ENCODE measurements at places on chromosomes 12 and 14.

DNA sequence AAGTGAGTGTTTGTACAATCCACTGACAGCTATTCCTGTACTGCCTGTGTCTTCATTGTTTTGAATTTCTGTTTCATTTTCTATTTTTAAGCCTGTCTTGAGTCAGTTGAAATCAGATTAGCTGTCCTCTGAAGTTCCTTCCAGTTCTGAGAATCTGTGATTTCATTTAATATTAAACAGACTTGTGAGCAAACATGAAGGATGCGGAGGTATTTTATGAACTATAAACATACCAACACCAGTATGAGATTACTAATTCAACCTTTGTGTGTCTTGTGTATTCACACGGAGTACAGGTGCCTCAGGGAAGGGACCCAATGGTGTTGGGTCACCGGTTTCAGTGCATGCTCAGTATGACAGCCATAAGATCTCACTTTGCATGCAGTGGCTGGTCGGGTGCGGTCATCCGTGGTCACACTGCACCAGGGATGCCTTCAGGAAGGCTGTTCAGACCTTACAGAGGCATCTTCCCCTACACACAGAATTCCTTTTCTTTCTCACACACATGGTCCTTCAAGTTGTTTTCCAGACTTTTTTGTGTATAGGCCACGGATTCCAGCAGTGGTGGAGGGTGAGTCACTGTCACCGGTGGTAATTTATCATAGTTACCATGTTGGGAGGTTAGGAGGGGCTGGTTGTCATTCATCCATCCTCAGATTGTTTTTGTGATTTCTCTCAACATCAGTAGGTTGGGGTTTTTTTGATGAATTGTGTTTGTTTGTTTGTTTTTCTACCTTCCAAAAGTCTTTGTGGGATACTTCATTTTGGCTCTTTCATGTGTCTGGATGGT is 103.0 kb upstream of the SFSWAP start:
- DNase-seq = no peak

GRCh38 chr12:81181691-81182090 is 103.8 kb downstream of the ACSS3 start:
- DNase-seq = no peak

DNA sequence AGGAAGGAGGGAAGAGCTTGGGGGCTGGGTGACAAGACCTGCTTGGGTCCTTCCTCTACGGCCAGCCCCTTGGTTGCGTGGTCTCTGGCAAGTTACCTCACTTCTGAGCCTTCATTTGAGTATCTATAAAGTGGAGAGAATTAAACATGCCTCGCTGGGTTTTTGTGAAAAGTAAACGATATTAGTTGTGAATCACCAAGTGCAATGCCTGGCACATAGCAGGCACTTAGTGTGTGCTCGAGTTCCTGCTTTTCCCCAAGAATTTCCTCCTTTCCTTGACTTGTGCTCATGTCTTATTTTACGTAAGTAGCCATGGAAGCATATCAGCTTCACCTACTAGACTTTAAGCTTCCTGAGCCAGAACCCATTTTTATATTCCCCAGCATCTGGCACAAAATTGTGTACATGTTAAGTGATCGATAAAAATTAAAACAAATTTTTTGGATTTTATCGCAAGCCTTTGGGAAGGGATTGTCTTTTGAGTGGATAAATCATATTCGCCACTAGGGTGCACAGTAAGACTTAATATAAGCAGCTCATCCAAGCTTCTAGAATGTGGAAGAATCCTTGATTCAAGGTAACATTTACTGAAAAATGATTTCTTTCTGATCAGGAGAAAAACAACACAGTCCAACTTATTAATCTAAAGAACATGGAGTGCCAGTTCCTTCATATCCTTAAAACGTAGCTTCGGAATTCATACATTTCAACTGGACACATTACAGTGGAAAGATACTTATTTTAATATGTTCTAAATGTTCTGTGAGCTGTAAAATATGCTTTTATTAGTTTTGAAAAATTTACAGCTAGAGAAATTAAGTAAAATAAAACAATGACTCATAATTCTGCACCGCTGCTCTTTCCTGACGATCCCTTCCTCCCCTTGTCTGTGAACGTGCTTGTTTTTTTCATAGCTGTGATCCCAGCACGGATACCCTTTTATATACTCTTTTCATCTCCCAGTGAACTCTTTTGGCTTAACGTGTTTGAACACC is 62.0 kb downstream of the SLC25A47 start:
- DNase-seq = no peak

DNA sequence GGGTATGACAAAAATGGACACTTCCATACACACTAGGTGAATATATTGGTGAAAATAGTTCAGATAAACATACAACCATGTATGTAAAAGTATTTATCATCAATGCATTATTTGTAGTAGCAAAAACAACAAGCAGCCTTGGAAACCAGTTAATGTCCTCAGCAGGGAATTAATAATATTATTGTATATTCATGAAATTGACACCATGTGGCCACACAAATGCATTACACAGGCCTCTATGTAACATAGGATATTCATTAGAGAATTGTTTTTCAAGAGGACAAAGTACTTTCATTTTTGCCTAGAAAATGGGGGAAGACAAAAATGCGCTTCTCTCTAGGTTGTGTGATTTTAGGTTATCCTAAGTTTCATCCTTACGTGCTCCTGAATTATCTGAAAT is 24.3 kb downstream of the SPRING1 start:
- no peak for DNase-seq

DNA sequence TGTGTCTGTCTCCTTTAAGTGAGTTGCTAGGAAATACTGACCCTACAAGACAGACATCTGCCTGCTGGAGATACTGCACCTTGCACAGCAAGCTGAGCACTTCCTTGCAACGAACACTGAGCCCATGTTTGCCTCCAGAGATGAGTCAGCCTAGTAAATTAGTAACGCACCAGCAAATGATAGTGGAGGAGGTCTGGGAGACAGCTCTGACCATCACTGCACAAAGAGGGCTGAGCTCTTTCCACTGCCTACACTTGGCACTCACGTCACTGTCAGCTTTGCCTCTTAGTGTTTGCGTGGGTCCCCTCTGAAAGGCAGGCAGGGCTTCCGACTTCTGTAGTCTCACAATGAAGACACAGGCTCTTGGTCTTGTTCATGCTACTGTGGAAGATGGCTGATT is 109.0 kb downstream of the APAF1 start:
- no peak for DNase-seq

DNA sequence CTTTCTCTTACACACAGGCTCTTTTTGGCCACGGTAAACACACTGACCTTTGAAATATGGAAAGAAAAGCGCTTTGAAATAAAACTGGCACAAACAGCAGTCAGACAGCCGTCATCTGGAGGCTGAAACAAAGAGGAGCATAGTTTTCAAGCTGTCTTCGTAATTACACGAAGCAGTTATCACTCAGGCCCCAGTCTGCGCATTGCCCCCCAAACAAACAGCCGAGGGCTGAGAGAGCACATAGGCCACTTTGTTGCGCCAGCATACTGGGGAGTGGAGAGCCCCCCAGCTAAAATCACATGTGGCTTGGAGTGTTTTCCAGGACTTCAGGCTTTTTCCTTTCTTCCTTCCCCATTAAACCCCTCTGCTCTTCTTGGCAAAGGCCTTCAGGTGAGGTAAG is 142.9 kb upstream of the BTG1 start:
- no peak for DNase-seq
